ENCODE measurements at places on chromosomes 12 and 14.

GRCh38 chr12:49776858-49777257 lies 35.5 kb downstream of the TMBIM6 start:
- DNase-seq: no peak

DNA sequence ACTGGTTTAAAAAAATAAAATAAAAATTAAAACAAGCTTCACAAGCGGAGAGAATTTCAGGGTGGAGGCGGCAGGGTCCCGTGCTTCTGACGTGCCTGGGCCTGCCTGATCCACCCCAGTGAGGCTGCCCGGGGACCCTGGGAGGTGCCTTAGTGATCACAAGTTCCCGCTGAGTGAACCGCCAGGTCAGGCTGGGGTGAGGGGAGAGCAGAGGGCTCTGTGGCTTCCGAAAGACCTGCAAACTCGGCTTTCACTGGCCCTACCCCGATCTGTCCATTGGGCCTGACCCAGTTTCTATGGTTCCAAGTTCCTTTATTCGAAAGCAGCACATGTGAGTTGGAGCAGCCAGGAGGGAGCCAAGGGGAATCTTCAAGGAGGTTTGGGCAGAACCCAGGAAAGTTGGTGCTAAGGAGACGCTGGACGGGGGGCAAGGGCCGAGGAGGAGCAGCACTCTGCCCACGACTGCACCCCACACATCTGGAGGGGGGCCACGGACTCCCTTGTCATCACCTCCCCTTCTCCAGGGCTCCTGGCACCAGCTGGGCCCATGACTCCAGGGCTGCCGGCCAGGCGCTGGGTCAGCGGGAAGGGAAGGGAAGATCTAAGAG lies 12.9 kb downstream of the MMP14 start:
- DNase-seq: no peak

DNA sequence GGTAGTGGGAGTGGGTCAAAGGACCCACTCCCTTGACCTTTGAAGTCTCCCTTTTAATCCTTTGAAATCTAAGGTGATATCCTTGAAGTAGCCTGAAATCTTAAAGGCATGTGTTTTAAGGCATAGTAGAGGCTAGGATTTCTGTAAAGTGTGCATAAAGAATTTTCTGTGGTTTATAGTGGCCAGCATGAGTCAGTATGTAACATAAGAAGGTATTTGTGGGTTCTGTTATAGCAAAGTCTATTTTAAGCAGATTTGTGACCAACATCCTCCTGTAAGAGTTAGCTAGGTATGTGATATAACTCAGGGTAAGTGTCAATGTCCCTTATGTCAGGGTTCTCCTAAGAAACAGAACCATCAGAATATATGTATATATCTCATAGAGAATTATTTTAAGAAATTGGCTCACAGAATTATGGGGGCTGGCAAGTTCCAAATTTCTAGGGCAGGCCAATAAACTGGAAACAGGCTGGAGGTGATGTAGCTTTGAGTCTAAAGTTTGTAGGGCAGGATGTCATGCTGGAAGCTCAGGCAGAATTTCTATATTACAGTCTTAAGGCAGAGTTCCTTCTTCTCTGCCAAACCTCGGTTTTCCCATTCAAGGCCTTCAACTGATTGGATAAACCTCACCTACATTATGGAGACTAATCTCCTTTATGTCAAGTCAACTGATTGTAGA lies 18.7 kb upstream of the EPYC start:
- DNase-seq: no peak

- no peak for DNase-seq
Measured at GRCh38 chr14:20468764-20469241, 403 bp upstream of the PNP start.

GRCh38 chr12:1339618-1340319 lies 254.6 kb downstream of the FBXL14 start:
- DNase-seq: no peak

DNA sequence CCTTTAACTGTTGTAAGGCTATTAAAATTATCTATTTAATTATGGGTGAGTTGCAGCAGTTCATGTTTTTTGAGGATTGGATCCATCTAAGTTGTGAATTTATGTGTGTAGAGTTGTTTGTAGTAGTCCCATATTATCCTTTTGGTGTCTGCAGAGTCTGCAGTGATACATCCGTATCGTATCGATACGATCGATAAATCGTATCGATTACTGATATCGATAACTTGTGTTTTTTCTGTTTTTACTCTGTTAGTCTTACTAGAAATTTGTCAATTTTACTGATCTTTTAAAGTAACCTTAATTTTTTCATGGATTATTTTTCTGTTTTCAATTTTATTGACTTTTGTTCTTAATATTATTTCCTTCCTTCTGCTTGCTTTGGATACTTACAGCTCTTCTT lies 462.5 kb upstream of the SOX5 start:
- no peak for DNase-seq

All from stimulated activated CD4-positive, alpha-beta T cell treated with anti-CD3 and anti-CD28 coated beads, Interleukin-1b, Interleukin-23, amount 100 ng/mL, for 1 hour (primary cell).